Stimulated activated CD8-positive, alpha-beta memory T cell treated with anti-CD3 and anti-CD28 coated beads, Interleukin-4, amount 100 ng/mL, for 1 hour (primary cell): ENCODE measurements at places on chromosomes 11 and 22.

GRCh38 chr11:115198321-115198741, 305.9 kb downstream of the CADM1 start:
- DNase-seq = no peak

- peak; percentile 21 for DNase-seq
These were observed 14.2 kb upstream of the APOA1 start for GRCh38 chr11:116851626-116852025.

DNA sequence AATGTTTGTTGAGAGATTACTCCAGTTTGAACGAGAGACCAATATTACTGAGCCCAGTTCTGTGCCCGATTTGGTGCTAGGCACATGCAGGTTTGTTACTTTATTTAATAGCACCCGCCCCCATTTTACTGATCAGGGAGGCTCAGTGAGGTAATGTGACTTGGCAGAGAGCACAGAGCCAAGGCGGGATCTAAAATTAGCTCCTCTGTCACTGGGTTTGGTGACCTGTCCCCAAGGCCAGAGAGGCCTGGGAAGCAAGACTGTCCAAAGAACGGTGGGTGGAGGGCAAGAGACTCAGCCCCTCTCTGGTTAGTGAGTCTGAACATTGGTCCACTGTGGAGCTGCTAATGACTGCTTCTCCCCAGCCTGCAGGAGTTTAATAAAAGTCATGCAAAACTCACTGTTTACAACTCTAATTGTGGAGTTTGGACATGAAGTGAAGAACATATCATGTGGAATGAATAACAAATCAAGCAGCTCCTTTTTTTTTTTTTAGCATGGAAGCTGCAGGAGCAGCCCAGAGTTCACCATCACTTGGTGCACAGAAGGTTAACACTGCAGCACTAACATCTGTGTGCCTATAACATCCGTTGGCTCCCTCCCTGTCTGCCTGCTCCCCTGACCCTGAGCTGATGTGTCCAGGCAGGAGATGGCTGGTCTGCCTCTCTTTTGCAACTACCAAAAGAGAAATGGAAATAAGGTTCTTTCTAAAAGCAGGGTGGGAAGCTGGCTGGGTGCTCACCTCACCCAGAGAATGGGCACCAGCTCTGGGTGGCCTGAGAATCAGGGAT, 39.0 kb downstream of the CSNK2A3 start:
- no peak for DNase-seq

- no peak for DNase-seq
These were observed 67.0 kb upstream of the EIF3D start for GRCh38 chr22:36595940-36596339.

DNA sequence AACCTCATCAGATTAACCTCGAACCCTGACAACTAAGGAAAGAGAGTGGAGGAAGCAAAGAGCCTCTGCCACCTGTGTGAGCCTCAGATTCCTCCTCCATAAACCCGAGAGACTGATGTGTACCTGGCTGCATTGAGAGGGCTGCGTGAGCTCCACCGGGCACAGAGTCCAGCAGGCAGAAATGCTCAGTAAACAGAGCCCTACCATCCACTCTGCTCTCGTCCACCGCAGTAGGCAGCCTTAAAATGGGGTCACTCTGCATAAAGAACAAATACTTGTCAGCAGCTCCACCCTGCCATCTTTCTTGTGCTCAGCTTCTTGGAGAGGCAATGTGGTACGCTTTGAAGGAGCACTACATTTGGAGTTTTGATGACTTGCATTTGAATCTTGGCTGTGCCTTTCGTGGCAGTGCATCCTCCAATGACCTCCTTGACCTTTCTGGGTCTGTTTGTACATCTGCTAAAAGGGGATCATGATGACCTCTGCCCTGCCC, 43.0 kb upstream of the CD5 start:
- no peak for DNase-seq

DNA sequence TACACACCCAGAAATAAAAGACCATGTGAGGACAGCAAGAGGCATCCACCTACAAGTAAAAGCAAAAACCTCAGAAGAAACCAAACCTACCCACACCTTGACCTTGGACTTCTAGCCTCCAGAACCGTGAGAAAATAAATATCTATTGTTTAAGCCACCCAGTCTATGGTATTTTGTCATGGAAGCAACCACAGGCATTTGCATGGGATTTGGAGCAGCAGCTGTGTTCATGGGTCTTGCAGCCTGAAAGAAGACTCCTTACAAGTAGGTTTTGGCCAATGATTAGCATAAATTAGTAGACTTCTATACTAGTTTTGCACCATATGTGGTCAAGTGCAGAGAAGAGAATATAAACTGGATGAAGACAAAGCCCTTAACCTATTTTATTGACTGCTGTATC, 27.9 kb downstream of the FSHB start:
- no peak for DNase-seq

GRCh38 chr11:78400702-78401101, 16.9 kb downstream of the GAB2 start:
- DNase-seq = no peak

GRCh38 chr11:134901542-134901941, 489.5 kb upstream of the B3GAT1 start:
- no peak for DNase-seq

- no peak for DNase-seq
These were observed 46.9 kb upstream of the CRTAM start for GRCh38 chr11:122791411-122791810.

DNA sequence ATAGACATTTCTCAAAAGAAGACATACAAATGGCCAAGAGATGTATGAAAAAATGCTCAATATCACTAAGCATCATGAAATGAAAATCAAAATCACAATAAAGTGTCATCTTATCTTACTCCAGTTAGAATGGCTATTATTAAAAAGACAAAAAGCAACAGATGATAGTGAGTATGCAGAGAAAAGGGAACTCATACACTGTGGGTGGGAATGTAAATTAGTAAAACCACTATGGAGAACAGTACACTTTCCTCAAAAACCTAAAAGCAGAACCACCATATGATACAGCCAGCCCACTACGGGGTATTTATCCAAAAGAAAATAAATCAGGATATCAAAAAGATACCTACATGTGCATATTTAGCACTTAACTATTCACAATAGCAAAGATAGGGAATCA, 700.0 kb upstream of the ANO5 start:
- no peak for DNase-seq

DNA sequence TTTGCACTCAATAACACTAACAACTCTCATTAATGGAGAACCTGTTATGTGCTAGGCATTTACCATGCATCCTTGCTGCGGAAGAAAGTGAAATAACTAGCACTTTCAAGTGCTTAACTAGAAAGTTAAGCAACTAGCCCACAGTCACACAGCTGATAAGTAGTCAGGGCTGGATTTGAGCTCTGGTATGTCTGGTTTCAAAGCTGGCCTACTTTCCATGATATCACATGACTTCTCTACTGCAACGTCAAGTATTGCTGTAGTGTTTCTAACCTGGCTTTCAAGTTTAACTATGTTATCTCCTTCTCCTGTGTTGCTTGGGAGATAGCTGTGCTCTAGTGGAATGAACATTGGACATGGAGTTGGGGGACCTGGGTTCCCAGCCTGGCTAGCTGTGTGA, 12.1 kb downstream of the SLC15A3 start:
- no peak for DNase-seq

DNA sequence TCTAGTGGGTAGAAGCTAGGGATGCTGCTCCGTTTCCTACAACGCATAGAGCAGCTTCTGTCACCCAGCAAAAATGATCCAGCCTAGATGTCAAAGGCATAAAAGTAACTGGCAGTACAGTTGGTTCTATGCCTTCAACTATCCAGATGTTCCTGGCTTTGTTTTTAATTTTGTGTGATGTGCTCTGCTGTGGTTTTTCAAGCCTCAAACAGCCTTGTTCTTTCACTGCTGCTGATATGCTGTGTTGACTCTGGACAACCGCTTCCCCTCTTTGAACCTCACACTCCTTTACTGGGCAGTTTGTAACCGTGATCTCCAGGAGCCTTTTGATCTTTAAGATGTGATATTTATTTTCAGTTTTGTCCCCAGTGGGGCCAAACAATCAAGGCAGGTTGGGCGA, 116.4 kb downstream of the SEZ6L start:
- no peak for DNase-seq

- DNase-seq = no peak
These were observed 35.7 kb downstream of the B3GAT1 start for GRCh38 chr11:134376150-134376921.

GRCh38 chr11:69244266-69244665, 49.7 kb upstream of the MYEOV start:
- DNase-seq = no peak

- DNase-seq = no peak
These were observed 51.1 kb downstream of the TIMP3 start for GRCh38 chr22:32852395-32853251.

DNA sequence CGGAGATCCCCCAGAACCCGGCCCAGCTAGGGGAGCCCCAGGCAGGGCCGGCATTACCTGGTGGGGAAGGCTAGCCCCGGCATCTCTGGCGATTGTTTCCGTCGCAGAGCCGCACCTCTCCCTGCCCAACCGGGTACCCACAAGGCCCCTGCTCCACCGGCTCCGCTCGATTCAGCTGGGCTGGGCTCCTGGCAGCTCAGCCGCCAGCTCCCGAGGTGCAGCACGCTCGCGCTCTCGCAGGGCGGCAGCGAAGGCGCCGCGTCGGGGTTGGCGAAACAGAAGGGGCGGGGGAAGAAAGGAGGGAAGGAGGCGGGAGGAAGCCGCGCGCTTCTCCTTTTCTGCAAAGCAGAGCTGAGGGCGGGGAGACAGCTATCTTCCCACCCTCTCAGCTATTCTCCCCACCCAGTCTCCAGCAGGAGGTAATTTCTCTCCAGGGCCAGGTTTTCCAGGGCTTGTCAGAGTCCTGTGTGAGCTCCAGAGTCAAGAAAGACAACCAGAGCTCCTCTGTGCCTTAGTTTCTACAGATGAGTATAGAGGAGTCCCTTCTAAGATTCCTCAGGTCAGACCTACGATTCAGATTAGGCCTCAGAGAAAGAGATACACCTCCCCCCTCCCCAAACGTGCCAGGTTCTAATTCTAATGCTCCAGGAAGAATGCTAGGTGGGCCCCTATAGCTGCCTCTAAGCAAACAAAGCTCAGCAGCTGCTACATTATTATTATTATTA, 62.0 kb downstream of the PAK1 start:
- peak; percentile 41 for DNase-seq

DNA sequence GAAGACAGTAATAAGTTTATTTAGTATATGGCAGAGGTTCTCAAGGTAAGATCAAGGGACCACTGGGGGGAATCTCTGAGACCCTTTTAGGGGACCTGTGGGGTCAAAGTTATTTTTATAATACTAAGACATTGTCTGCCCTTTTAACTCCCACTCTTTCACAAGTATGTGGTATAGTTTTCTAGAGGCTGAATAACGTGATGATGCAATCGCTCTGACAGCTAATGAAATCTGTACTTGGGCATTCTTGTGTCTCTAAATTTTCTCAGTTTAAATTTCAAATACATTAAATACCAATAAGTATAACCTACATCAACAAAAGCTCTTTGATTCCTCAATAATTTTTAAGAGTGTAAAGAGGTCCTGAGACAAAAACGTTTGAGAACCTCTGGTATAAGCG, 147.9 kb downstream of the ATG16L2 start:
- DNase-seq = no peak

DNA sequence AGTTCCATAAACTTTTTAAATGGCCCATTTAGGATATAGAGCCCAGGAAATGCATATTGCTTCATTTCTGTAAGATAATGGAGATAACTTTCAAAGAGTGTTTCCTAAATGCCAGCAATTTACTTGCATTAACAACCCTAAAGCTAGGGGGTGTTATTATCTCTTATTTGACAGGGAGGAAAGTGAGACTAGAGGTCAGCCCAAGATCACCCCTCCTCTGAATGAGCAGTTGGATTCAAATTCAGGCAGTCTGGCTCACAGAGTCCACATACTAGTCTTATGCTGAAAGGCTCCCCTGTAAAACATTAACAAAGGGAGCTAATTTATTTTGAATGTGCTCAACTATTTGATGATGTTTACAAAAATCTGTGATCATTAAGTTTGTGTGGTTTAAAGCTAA, 49.9 kb upstream of the TRIM77 start:
- no peak for DNase-seq

- no peak for DNase-seq
These were observed 123.1 kb downstream of the PKNOX2 start for GRCh38 chr11:125287491-125288210.

DNA sequence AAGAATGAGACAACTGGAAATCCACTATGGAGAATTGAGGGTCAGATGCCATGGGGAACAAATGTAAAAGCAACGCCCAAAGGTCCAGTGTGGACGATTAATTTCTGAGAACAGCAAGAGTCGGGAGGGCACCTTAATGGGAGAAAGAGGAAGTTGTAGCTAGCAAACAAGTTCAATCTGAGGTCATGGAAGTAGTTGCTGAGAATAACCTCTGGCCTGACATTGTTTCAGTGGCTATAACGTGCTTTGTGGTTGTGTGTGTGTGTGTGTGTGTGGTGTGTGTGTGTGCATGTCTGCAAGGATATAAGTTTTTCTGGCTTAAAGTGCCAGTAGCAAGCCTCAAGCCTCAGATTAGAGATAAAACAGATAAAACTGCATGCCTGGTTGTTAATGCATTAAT, 1630.1 kb upstream of the TENM4 start:
- DNase-seq = no peak

DNA sequence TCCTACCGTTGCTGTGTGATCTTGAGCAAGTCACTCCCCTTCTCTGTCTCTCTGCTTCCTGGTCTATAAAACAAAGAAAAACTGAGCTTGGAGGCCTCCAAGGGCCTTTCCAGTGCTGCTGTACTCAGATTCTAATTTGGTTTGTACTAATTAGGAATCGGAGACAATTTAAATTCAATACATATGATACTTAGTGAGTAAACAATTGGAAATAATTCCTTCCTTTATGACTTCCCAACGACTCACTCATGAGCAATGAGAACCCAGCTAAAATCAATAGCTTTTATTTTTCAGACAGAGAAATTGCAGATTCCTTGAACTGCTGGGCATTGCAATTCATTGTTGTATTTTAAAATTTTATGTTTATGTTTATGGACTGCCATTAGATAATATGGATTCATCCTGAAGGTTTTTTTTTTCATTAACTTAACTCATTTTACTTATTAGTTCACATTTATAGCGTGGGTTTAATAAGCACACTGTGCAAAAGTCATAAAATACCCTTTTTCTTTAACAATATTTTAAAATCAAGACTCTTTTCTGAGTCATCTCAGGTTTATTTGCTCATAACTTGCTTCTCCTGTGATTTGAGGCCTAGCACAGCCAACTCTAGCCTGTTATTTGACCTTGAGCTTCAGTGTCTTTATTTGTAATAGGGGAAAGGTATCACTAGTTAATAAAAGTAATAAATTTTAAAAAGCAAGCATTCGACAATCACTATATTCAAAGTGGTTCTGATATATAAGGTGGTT, 95.8 kb downstream of the TP53I11 start:
- no peak for DNase-seq

GRCh38 chr22:17213976-17214375, 5.3 kb downstream of the ADA2 start:
- DNase-seq = no peak

DNA sequence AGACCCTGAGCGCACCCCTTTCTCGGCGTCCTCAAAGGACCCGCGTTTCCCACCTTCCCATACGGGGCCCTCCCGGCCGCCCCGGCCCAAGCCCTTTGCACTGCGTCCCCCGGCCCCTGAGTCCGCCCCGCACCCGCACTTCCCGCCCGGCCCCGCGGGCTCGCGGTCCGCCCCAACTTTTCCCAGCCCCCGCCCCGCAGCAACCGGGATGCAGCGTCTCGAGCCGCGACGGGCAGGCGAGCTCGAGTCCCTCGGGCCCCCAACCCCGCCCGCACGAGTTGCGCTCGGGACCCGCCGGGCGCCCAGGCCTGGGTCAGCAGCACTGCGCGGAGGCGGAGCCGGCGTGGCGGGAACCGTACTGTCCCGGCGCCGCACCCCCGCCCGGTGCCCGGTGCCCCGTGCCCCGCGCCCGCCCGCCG, 371 bp downstream of the SMCO4 start:
- DNase-seq = no peak
